ENCODE measurements at places on chromosomes 7 and 10.
A peak's percentile ranks its signal among the peaks of the same experiment; 100 is the strongest.

- DNase-seq: no peak
Observed at GRCh38 chr7:100509231-100509630, 25.5 kb downstream of the NYAP1 start.

DNA sequence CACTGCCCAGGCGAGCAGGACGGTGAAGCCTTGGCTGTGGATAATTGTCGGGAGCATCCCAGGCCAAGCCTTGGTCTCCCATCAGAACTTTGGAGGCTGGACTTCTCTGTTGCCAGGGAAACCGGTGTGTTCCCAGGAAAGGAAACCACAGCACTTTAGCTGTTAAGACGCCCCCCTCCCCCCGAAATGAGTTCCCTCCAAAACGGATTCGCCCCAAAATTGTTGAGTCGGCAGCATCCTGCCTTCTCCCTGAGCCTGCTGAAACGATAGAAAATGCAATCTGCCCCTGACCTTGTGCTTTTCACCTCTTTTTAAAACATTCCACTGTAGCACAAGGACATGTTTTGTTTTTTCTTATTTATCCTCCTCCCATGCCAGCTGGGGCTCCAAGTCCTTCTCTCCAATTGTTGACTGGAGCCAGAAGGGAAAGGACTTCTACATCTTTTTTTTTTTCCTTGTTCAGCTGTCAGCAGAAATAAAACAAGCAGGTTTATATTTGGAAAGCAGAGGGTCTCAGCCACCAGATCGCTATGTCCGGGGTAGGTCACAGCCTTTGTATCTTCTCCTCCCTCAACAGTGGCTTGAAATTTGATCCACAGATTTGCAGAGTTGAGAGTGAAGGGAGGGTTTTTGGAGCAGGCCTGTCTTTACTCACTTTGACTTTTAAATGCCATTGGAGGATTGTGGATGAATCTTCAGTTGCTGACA, 116.5 kb downstream of the ZMIZ1 start:
- no peak for DNase-seq

GRCh38 chr7:24572016-24572392, 1.2 kb upstream of the PALS2 start:
- DNase-seq: no peak

DNA sequence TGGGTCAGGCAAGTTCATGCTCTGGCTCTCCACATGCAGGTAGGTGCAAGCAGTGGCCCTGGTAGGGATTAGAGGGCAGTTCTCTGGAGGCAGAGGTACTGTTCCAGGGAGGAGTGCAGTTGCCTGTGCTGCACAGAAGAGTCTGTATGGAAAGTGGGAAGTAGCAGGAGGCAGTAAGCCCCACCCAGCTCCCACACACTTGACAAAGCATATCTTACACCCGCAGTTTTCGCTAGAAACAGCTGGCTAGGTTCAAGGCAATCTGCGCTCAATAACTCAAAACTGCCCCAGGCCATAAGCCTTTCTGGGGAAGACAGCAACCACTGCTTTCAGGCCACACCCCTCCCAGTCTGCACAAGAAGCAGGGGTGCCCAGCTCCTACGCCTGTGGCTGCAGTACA, 33.1 kb upstream of the ARMC3 start:
- no peak for DNase-seq

GRCh38 chr7:131219312-131220041, 108.2 kb upstream of the MKLN1 start:
- no peak for DNase-seq

- peak; percentile 9 for DNase-seq
Observed at GRCh38 chr7:44307905-44308595, 17.3 kb downstream of the CAMK2B start.

GRCh38 chr10:19629567-19629966, 186.7 kb upstream of the PLXDC2 start:
- no peak for DNase-seq

DNA sequence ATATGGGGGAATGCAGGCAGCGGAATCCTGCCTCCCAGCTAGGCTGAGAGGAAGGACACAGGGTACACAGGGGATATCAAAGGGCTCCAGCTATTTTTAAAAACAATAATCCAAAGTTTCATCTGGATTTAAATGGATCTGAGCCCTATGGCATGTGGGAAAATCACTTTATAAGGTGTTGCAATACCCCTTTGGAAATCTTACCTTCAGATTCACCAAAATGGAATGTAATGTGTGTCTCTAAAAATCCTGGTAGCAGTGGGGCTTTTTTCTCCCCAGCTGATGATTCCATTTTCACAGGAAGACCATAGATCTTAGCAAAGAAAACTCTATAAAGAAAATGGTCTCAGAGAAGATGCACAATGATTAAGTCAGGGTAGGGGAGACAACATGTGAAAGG, 722.2 kb downstream of the PARD3 start:
- DNase-seq: no peak

- no peak for DNase-seq
Observed at GRCh38 chr7:2932402-2933251, 88.5 kb upstream of the GNA12 start.

DNA sequence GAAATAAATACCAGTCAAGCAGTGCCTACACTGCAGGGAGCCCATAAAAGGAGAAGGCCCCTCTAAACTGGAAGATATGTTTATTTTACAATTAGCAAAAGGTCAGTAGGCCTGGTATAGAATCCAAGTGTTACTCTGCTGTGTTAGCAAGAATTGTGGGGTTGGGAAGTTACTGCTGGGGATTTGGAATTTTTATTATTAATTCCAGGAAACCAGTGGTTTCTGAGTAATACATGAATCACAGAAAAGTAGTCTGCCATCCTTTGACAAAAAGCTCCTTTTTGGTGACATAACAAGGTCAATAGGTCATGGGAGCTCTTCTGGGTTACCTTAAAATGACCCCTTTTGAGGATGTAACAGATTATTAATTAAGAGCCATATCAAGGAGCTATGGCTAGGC, 67.4 kb downstream of the ZNF92 start:
- no peak for DNase-seq
